Hepatocyte (in vitro differentiated cells): ENCODE measurements at places on chromosomes 1 and 21. TPM values are rescaled to one million over a fixed set of nuclear protein-coding genes. Genes with fewer than 3 reads are reported as not detected.

Gene PLEKHA6
- total RNA-seq: 14.3 and 31.5 TPM in 2 replicates

- no peak for DNase-seq
Measured at GRCh38 chr1:20355101-20355827, 64.6 kb downstream of the VWA5B1 start.

DNA sequence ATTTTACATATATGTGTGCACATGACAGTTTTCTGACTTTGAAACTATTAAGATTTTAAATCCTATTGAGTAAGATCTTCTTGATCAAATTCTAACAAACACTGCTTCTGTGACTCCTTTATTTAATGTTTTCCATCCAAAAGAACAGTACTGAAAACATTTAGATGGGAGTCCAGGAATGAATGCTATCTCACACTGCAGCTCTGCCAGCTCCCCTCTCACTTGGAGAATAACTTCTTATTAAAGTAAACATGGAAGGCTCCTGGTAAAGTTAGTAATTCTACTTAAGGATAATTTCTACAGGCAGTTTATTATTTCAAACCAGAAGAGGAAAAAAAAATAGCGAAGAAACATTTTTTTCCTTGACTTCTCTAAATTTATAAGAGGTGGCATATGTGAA is 349.1 kb downstream of the DPYD start:
- no peak for DNase-seq

DNA sequence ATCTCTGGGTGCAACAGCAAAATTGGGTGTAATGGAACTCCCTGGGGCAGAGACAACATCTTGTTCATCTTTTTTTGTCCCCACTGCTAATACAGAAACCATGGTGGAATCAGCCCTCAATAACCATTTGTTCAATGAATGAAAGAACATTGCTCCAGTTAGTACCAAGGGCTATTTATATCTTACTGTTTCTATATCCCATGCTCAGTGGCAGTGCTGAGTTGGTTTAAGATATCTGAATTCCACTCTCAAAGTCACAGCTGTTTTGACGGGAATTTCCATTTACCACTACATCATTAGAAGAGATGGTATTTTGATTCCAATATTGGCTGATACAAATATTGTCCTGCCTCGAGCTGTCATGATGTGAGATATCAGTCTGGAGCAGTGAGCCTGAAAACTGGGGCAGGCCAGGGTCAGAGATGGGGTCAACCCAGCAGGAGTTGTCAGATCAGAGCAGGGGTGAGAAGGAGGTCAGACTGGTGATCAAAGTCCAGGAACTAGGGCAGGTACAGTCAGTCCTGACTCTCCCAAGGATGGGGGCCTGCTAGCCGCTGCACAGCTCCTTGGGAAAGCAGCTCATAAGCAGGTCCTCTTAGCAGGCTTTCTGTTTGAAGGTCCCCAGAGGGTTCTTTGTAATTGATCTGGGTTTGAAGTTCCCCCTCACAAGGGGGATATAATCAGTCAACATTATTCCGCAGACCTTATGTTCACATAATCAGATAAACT is 5.8 kb upstream of the PHC2 start:
- DNase-seq: no peak

DNA sequence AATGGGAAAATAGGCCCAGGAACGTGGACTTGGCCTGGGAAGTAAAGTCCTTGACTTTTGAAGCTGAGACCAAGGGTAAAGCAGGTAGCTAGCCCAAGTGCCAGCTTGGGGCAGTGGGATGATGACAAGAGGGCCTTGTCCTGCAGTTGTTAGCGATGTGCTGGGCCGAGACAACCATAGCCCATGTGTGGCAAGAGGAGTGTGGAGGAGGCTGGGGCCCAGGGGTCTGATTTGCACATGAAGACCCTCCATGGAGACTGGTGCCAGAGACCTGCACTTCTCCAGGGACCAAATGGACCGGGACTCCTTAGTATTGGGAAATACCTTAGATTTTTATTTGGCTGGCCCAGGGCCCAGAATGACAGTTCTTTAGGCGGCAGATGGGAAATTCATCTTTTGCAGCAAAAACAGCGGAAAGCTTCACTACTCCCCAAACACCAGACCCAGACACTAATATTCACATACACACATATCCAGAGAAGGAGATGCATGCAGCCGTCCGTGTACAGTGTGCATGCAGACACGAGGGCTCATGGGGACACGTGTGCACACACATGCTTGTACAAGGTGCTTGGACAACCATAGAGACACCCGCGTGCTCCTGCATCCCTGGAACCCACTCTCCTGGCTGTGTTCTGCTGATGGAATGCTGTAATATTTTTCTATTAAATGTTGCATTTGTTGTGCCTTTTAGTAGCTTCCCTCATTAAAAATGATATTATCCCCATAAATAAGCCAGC is 78.1 kb upstream of the CSF3R start:
- DNase-seq: no peak

DNA sequence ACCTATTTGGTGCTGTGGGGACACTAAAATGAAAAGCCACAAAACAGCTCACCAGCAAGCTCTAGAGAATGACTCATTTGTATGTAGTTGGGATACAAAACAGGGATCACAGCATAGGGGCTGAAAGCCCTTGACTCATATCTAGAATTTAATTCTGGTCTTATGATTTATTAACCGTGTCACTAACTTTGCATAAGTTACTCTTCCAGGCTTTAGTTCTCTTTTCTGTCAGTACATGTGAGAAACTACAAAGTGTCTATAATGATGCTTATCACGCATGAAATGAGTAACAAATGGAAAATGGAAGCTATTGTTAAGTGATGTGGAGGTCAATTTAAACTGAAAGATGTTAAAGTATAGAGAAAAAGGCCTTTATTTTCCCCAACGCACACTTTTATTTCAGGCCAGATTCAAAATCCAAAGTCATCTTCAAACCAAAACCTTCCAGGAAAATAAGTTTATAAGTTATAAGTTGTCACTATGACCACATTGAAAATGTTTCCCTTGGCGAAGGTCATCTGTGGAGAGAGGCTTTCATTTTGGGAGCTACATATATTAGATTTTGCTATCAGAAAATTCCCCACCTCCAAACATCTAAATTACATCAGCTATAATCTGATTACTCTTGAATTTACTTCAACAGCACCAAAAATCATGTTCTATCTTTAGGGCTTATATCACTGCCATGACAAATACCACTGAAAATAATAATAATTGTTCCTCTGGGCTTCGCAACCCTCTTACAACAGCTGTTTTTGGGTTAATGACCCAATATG is 430.5 kb downstream of the MRPL39 start:
- DNase-seq: no peak

- DNase-seq: no peak
Measured at GRCh38 chr1:59544615-59545293, 247.9 kb downstream of the FGGY start.

- DNase-seq: no peak
Measured at GRCh38 chr1:237324226-237324625, 282.2 kb downstream of the RYR2 start.

GRCh38 chr1:116334015-116334547 is 39.0 kb upstream of the ATP1A1 start:
- no peak for DNase-seq

- no peak for DNase-seq
Measured at GRCh38 chr1:227781314-227781930, 34.1 kb upstream of the PRSS38 start.

DNA sequence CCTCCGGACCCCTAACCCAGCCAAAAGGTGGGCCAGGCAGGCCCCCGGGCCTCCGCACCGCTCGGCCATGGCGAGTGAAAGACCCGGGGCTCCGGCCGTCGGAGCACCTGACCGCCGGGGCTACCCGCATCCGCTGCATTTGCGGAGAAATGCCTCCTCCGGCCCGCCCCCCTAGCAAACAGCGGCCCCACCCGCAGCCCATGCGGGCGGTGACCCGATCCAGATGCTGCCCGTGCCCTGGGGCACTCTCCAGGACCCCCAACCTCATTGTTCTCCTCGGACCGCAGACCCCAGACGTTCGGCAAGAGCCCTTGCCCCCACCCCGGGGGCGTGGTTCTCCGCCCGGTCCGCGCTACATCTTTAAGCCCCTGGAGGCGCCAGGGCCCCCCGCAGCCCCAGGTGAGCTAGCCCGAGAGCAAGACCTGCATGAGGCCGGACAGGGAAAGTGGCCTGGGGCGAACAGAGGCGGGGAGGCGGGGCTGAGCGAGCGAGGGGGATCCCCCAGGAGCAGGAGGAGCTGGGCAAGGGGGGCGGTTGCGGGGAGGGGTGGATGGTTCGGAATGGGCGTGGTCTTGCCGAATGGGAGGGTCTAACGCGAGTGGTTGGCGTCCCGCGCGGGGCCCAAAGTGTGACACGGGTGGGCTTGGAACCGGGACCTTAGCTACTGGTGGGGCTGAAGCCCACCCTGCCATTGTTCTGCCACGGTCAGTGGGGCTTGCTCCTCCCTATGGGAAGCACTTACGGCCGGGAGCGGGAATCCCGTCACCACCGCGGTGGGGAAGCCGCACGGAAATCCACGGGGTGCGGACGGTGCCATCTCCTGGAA is 6.3 kb upstream of the CRYBG2 start:
- DNase-seq: peak; percentile 75

DNA sequence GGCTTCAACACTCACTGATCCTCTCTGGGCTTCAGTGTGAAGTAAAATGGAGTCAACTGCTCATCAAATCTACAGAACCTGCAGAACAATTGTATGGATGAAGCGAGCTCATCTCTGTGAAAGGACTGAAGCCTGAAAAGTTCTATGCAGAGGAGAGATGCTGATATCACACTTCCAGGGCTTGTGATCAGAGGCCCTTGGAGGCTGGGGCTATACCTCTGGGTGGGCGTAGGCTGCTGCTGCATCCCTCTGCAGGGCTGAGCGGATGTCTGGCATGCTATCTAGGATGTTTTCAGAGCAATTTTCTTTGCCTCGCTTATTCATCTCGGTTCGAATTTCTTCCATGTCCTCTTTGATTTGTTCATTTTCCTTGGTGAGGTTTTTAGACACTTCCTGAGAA is 17.6 kb downstream of the OLFML2B start:
- DNase-seq: no peak

Gene GPR25
- total RNA-seq: not detected in 2 replicates

Gene RNF186
- 0.93 and 1.4 TPM in 2 replicates for total RNA-seq

DNA sequence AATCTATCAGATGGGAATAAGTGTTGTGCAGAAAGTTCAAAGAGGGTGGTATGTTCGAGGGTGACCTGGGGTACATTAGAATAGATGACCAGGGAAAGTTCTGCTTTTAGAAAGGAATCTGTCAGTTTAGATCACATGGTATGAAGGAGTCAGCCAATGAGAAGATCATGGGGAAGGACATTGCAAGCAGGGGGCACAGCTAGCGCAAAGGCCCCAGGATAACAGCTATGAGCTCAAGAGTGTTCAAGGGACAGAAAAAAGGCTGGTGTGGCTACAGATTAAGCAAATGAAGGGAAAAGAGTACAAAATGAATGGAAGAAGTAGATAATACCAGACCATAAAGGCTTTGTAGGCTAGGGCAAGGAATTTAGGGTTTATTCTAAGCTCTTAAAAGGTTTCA is 8.6 kb downstream of the LEPR start:
- no peak for DNase-seq

GRCh38 chr1:228062085-228062791 is 20.3 kb upstream of the ARF1 start:
- DNase-seq: no peak

- DNase-seq: peak; percentile 49
Measured at GRCh38 chr1:23376890-23377811, 7.5 kb upstream of the ZNF436 start.

- no peak for DNase-seq
Measured at GRCh38 chr1:11197359-11197758, 8.2 kb downstream of the ANGPTL7 start.

DNA sequence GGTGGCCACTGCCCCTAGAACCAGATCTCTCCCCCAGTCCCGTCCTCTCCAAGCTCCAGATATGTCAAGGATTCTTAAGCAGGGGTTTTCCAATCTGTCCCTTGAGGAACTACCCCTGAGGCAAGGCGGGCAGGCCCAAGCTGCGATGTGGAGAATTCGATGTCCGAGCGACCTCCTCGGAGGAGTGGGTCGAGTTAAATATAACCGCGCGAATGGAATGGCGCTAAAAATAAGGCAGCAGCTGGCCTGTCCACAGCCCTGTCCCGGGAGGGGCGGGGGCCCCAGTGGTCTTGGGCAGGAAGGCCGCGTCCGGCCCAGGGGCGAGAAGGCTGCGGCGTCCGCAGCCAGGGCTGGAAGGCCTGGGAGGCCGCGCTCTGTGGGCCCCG is 5.8 kb upstream of the FOXD3 start:
- no peak for DNase-seq

Gene PFKFB2
- total RNA-seq: 19.2 and 23.6 TPM in 2 replicates

Gene RAB42
- total RNA-seq: 19.4 and 23.6 TPM in 2 replicates

DNA sequence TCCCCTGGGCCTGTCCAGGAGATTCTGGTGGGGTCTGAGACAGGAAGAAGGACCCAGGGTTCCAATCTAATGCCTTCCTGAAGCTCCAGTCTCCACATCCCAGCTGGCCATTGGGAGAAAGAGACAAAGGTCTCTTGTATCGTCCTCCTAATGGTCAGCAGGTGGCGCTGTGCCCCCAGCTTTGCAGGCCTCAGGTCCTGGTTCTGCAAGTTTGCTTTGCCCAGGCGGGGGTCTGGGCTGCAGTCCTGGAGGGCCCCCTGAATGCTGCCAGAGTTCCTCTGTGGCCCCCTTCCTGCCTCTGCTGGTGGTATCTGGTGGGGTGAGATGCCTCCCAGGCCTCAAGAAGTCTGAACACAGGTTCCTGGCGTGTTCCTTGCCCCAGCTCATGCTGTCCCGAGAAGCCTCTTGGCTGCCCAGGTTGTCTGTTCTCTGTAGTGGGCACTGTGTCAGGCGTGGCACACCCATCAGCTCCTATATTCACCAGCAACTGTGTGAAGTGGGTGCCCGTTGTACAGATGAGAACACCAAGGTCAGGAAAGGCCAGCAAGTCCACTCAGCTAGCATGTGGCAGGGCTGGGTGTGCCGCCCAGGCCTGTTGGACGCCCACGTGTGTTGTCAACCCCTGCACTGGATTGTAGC is 33.8 kb upstream of the CSF3R start:
- DNase-seq: peak; percentile 82

DNA sequence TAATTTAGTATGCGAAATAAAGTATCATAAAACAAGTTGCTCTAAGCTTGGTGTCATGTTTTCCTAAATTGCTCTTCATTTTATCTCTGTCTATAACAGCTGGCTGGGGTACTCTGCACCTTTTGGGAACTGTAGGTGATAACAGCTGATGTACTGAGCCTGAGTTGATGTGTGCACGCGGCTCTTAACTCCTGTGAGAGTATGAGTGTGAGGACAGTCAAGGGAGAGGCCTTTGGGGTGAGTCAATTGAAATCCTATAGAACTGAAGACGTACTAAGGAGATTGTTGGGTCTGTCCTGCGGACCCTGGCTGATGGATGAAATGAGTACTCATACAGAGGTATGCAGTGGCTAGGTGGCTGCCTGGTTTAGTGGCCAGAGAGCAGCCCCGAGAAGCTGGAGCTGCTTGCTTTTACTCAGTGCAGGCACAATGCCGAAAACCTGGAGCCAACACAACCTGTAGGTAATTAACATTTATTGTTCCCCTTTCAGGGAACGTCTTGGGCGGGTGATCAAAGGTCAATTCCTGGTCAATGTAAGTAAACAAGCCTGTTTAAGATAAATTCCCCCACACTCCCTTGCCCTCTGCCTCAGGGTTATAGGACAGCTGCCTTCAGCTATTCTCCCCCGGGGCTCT is 188.5 kb downstream of the PRDM2 start:
- peak; percentile 58 for DNase-seq

DNA sequence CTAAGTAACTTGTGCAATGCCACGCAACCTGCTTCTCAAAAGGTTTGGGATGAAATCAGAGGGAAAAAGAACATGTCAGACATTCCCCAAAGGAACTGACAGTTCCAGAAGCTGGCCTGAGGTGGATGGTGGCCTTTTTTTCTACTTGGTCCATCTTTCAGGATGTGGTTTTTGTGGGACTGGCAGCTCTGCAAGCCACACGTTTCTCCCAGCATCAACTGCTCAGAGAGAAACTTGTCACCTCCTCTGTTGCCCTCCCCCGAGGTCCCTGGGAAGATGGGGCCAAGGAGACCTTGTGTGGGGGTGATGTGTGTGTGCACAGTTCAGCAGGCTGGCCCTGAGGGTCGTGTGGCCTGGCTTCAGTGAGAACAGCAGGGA is 2.5 kb upstream of the DHRS3 start:
- DNase-seq: no peak
